GM23338 (cell line): ENCODE measurements at places on chromosomes 6 and 20. TPM values are rescaled to one million over a fixed set of nuclear protein-coding genes. Genes with fewer than 3 reads are reported as not detected.

FOXF2 gene
- not detected in 2 replicates for total RNA-seq

PTK7 gene
- 121 and 147 TPM in 2 replicates for total RNA-seq

DNA sequence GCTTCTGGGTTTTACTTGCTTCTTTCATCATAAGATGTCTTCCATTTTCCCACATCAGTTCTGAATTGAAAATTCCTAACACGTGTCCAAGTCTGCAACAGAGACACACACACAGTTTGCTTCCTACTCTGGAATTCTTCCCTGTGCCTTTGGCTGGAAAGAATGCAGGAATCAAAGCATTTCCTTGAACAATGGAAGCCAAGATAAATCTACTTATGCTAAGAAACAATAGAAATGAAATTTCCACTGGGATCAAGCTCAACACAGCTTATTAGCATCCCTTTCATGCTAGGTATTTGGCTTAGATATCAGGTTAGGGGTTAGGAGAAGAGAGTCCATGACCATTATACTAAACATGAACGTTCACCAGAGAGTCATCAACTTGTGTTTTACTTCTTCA, 101.1 kb upstream of the SCAF8 start:
- no peaks in the 10 kb centered on the region for H3K4me1 ChIP-seq
- H3K36me3 ChIP-seq: no peaks in the 10 kb centered on the region
- H3K4me3 ChIP-seq: no peak overlapping the region
- H3K27ac ChIP-seq: no peak overlapping the region

GRCh38 chr6:64439274-64439673, 803.7 kb downstream of the PHF3 start:
- no peak for DNase-seq
- H3K4me3 ChIP-seq: no peak overlapping the region
- no peaks in the 10 kb centered on the region for H3K4me1 ChIP-seq
- H3K36me3 ChIP-seq: no peaks in the 10 kb centered on the region

GRCh38 chr20:2509794-2510193, 1.1 kb upstream of the ZNF343 start:
- H3K27me3 ChIP-seq: peaks cover 87% of the 10 kb centered on the region
- DNase-seq: peak; percentile 63
- H3K4me1 ChIP-seq: peaks cover 5% of the 10 kb centered on the region; the same call in 1 of the 2 replicates
- H3K27ac ChIP-seq: no peak overlapping the region
- H3K4me3 ChIP-seq: peak overlapping the region; percentile 58
- H3K36me3 ChIP-seq: no peaks in the 10 kb centered on the region

- no peaks in the 10 kb centered on the region for H3K27me3 ChIP-seq
- no peak overlapping the region for H3K4me3 ChIP-seq
- H3K4me1 ChIP-seq: peaks cover 8% of the 10 kb centered on the region
Observed at GRCh38 chr6:106743612-106744011, 114.2 kb downstream of the QRSL1 start.

DNA sequence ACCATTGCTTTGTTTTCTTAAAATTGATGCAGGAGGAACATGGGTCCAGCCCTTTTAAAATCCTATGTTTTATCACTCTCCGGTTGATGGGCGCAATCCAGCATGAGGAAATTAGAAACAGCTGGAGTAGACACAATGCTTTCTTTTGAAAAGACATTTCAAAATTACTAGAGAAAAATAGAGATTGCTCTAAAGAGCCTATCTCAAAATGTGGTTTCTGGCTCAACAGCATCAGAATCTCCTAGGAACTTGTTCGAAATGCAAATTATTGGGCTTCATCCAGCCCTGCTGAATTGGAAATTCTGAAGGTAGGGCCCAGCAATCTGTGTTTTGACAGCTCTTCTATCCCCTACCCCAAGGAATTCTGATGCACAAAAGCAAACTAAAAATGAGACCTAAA, 190.8 kb upstream of the BMP2 start:
- DNase-seq: no peak
- no peak overlapping the region for H3K27ac ChIP-seq
- no peaks in the 10 kb centered on the region for H3K36me3 ChIP-seq
- H3K4me1 ChIP-seq: 0 out of 2 replicates have a peak, but pooled peaks cover 5% of the 10 kb centered on the region
